AML-193 (cell line): ENCODE measurements at places on chromosomes 12 and 14.

DNA sequence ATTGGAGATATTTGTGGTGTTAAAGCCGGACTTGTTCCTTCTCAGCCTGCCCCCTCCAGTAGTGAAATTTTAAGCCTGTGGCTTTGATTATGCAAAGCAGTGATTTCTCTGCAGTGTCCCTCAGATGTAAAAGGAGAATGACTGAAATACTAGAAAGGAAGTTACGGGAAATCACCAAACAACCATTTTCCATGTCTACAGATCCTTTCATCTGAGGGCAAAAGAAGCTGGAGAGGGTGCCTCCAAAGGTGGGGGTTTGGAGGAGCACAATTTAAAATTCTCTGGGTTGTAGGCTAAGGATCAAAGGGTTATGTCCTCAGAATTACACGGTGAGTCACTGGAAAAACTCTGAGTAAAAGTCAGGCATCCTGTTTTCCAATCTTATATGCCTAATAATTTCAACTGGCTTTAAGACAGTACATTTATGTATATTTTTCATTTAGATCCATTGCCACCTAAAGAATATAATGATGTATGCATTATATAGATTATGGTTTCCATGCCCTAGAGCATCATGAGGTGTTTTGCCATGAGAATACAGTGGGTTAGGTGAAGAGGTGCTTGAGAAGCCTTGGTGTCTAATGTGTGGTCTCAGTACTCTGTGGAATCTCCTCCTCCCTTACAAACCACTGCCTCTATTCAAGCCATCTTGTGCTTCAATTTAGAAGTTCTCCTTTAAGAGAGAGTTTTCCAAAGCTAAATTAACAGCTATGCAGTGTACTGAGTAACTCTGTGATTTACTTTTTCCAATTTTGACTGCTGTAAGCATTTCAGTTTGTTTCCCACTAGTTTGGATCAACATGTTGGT, 362.1 kb downstream of the RAD51B start:
- no peak for DNase-seq

DNA sequence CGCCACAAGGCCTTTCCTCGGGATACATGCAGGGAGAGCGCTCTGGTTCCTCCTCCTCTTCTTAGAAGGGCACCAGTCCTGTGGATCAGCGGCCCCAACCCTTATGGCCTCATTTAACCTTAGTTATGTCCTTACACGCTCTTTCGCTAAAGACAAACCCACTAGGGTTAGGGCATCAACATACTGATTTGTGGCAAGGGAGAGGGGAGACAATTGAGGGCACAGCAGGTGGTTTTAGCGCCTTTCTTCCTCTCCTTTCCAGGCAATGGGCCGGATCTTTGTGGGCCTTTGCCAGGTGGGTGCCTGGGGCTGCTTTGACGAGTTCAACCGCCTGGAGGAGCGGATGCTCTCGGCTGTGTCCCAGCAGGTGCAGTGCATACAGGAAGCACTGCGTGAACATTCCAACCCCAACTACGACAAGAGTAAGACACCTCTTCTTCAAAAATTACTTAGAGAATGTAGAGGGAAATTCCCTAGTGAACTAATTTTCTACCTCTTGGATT, 43.6 kb downstream of the DYNC1H1 start:
- DNase-seq = no peak

DNA sequence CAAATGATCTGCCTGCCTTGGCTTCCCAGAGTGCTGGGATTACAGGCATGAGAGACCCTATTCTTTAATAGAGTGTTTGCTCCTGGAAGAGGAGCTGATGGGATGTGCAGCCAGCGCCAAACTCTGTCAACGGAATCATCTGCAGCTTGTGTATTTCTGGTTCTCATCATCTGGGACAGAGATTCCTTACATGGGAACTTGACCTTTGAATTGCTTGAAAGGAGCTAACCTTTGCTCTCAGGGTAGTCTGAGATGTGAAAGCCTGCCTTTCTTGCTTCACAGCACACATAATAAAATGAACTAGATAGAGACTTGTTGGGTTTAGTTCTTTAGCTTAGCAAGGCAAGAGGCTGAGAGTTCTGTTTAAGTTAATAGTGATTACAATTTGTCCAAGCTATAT, 120.0 kb downstream of the OTOGL start:
- no peak for DNase-seq

GRCh38 chr12:87155621-87156020, 873.6 kb downstream of the C12orf50 start:
- no peak for DNase-seq

DNA sequence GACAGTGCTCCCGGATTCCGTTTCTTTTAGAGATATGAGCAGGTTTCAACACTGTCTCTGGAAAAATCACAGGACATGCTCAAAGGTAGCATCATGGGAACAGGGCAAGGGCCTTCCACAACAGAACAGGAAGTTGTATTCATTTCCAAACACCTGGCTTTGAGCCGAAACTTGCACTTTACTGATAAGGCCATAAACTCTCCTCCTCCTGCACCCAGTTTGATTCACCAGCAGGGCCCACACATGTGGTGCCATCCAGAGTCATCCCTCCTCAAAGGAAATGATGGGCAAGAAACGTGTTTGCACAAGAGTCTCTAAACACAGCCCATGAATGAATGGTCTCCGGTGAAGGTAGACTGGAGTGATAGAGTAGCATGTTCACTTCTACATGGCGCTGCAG, 268.4 kb upstream of the FKBP4 start:
- DNase-seq = no peak

- no peak for DNase-seq
Measured at GRCh38 chr14:94407906-94408305, 19.5 kb upstream of the SERPINA1 start.

DNA sequence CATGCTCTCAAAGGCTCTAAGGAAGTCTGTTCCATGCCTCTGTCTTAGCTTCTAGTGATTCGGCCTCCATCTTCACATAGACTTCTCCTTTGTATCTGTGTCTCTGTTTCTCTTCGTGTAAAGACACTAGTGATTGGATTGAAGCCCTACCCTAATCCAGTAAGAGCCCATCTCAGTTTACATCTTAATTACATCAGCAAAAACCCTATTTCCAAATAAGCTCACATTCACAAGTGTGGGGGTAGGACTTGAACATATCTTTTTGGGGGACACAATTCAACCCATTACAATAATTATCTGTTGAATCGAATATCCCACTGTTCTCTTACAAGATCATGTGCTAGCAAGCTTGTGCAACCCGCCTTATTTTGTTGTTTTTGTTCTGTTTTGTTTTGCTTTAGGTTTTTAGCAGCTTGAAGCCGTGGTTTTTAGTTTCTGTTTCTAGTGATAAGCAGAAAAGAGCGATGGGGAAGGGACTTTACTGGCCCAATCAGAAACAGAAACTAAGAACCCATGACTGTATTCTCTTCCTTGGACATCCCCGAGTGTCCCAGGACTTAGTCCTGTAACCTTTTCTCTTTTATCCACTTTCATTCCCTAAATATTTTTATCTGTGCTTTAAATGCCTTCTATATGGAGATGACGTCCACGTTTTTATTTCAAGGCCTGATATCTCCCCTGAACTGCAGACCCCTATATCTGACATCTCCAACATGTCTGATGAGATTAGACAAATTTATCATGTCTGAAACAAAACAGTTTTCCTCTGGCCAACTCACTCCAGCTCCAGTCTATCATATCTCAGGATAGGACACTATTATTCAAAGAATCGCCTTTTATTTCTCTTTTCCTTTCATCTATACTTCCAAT, 353.0 kb downstream of the CCDC91 start:
- no peak for DNase-seq
